ENCODE measurements at places on chromosomes 4 and X.

- peak; percentile 14 for DNase-seq
Observed at GRCh38 chrX:94058728-94059382, 384.8 kb downstream of the FAM133A start.

DNA sequence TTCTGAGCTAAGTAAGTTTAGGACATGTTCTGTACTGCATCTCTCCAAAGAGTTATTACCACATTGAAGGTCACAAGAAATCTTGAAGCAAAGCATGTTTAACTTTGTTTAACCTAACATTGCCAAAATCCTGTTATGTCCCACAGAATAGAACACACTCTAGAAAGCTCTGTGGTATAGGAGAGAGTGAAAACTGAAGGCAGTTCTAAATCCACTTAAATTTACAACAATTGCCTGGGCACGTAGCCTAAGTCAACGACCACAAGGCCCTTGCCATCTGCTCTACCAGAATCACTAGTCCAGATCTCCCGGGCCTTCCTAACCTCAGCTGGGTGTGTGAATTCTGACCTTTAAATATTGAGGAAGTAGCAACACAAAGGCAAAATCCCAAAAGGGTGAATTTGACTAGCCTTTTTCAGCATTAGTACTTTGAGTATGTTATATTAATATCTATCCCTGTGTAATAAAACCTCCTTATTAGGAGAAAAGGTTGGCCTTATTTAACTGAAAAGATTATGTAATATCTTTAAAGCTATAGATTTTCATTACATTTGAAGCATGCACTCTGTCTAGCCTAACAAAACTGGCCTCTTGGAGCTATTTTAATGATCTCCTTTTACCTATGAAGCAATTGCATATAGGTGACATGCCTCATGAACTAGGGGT, 4.5 kb upstream of the MAML3 start:
- peak; percentile 71 for DNase-seq

- DNase-seq = no peak
Observed at GRCh38 chrX:49799828-49800227, 29.3 kb upstream of the PAGE4 start.

DNA sequence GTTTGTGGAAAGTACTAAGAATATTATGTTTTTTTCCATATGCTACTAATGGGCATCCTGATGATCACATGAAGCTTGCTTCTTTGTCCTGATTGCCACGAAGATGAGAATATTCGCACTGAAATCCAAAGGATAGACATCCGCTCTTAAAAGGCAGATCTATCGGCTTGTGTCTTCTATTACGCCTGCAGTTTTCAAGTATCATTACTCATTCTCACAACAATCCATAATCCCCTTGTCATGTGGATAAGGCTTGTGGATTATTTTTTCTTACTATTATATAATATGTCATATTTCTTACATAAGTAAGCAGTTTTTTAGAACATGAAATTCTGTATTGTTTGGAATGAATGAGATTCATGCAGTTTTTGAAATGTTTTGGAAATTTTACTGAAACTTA, 62.8 kb downstream of the KCNIP4 start:
- DNase-seq = no peak

GRCh38 chr4:174193438-174194374, 89.8 kb downstream of the FBXO8 start:
- no peak for DNase-seq

DNA sequence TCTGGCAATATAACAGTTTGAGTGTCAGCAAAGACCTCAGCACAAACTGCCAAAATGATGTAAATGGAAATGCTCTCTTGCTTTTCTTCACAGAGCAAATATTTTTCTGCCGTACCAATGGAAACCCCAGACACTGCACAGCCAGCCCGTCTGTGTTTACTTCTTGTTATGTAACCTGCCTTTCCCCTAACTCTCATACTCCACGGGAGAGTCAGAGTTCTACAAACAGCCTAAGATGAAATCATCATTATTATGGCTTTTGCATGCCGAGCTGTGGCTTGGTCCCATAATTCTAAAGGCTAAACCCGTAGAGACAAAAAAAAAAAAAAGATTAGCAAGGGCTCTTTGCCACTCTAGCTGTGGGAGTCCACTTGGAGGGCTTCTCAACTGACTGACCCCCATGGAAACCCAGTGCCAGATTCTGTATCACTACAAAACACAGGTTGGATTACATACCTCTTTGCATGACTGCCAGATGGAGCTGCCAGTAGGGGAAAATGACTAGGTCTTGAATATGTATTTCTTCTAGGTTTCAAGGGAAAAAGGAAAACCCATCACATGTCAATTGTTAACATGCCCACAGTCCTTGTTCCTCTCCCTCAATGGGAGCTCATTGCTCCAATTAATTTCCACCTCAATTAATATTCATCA, 197.2 kb upstream of the CNKSR2 start:
- DNase-seq = peak; percentile 85

DNA sequence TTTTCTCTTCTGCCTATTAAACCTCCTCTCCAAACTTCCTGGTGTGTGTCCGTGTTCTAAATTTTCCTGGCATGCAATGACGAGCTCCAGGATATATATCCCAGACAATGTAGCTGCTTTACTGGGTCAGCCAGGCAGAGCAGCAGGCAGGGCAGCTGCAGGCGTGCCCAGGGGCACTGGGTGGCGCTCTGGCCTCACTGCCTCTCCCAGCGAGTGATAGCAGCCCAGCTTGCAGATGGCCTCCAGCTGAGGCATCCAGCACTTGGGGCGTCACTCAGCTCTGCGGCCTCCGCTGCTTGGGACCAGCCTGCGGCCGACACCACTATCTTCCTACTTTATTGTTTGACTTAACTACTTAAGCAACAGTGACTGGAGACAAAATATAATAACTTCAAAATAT, 23.0 kb upstream of the UBA6 start:
- DNase-seq = no peak

GRCh38 chr4:118762730-118763477, 73.0 kb downstream of the SEC24D start:
- DNase-seq = no peak

GRCh38 chr4:7198440-7199128, 6.2 kb downstream of the SORCS2 start:
- DNase-seq = no peak

DNA sequence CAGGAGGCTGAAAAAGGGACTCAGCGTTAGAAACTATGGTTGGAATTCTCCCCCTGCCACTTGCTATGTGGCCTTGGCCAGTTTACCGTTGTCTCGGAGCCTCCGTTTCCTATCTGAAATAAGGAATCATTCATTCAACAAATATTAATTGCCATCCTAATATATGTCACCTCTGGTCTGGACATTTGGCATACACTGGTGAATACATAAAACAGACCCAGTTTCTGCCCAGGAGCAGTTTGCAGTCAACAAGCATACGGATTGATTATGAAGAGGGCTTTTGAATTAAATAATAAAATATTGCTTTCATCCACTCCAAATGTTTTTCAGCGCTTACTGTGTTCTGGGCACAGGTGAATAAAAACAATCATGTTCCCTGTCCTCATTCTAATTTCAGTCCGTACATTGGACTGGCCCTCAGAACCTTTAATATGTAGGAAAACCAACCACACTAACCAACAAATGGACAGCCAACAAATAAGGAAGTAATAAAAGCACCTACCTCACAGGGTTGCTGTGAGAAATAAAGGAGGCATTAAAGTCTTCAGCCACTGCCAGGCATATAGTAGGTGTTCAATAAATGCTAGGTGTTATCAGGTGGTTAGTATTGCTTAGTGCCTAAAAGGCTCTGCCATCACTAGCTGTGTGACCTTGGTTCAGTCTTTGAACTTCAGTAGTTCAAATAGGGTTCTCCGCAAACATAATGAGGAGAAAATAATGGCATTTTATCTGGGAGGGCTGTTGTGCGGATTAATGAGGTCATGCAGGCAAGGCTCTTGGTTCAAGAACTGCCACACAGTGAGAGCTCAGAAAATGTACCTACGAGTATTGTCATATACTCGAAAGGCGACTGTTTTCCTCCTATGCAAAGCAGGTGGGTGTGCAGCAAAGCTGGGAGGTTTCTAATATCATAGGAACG, 7.3 kb upstream of the GSX2 start:
- DNase-seq = no peak

GRCh38 chrX:18613930-18614639, 57.8 kb downstream of the RS1 start:
- peak; percentile 76 for DNase-seq

- DNase-seq = no peak
Observed at GRCh38 chr4:69970071-69970470, 4.5 kb upstream of the CSN2 start.

DNA sequence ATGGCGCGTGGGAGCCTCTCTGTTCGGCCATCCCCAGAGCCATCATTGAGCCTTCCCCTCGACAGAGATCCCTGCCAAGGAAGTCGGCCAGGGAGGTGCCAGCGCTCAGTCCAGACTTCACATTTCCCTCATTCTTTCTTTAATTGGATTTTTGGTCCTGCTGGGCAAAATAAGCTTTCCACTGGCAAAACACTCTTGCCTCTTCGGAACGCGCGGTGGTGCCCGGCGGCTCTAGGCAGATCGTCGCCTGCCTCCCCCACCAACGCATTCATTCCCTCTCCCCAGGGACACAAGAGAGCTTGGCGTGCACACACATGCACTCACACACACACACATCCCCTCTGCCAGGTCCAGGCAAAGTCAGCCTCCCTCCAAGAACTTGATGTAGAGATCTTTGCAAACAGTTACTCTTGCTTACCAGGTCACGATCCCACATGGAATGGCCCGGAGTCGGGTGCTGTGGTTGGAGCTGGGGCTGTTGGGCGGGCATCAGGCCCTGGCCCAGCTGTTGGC, 257.1 kb downstream of the BCOR start:
- DNase-seq = peak; percentile 75

- no peak for DNase-seq
Observed at GRCh38 chr4:80104927-80105326, 31.9 kb upstream of the ANTXR2 start.

- DNase-seq = no peak
Observed at GRCh38 chr4:175944126-175944910, 121.3 kb upstream of the WDR17 start.

- no peak for DNase-seq
Observed at GRCh38 chrX:48818098-48818497, 8.2 kb upstream of the ERAS start.

Measured in G401 (cell line).